ENCODE measurements at places on chromosomes 12 and 14.

DNA sequence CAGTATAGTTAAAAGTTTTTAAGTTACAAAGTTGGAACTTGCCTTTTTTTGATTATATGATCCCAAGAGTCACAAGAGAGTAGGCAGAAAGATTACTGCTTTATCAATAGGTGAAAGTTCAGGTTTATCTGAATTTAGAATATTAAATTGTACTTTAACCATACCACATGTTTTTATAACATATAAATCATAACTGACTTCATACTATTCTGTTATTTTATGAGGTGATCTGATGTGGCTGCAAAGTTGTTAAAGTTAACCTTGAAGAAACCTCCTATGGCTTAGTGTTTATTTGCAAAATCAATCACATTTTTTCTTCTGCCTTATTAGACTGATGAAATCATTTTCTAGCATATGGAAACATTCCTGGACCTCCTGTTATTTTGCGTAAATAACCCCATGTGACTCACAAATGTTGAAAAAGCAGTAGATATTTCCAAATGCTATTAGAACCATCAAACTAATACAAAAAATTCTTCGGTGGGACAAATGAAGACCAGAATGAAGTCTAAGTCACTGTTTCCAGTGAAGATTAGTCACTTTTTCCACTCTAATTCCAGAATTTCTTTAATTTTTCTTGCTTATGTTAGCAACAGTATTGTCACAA lies 132.1 kb downstream of the RAD51B start:
- no peak for DNase-seq

- DNase-seq = no peak
These were observed 176.7 kb downstream of the CALM1 start for GRCh38 chr14:90573385-90574105.

- no peak for DNase-seq
These were observed 1.7 kb downstream of the HECTD1 start for GRCh38 chr14:31205681-31206535.

- no peak for DNase-seq
These were observed 261.2 kb downstream of the ADAMTS20 start for GRCh38 chr12:43290836-43291235.

- no peak for DNase-seq
These were observed 27.4 kb downstream of the PCNX1 start for GRCh38 chr14:70934502-70935134.

Data from heart right ventricle (tissue), 16 donors.